ENCODE measurements at places on chromosomes 13 and 19.

GRCh38 chr13:99862244-99862643 is 109.3 kb downstream of the ZIC5 start:
- DNase-seq, result no peak

DNA sequence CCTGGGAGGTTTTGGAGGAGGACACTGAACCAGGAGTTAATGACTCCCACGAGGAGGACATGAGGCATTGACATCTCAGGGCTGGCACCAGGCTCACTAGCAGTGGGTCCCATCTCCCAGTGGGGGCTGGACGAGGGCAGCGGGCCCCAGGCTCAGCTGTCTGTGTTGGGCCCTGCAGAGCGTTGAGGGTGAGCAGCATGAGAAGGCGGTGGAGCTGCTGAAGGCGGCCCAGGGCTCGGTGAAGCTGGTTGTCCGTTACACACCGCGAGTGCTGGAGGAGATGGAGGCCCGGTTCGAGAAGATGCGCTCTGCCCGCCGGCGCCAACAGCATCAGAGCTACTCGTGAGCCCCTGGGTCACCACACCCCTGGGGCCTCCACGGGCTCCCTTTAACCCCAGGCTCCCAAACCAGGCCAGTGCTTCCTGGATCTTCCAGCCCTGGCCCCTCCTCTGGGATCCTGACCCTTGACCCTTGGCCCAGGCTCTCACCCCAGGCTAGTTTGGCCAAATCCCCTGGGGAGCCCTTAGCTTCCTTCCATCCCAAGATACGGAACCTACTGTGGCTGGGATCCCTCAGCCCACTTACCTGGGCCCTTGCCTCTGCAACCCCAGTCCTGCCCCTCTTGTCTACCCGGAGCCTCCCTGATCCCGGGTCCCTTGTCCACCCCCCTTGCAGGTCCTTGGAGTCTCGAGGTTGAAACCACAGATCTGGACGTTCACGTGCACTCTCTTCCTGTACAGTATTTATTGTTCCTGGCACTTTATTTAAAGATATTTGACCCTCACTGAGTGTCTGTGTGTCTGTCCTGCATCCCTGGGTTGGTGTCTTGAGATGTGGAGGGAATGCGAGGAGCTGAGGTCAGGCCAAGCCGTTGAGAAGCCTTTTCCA is 1.0 kb downstream of the C19orf73 start:
- DNase-seq, result no peak

DNA sequence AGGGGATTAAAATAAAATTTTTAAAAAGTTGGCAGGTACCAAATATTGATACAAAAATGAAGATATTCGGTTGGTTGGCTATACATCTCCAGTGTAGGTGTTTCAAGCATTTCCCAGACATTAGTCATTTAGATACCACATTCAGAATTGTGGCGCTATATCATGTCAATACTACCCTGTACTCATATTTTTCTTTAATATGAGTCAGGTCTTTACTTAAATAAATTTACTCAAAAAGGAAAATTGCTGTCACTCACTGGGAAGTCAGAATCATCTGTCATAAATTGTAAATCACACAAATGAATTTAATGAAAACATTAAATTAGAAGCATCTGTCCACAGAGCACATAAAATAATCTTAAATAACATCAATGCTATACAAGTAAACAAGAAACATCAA is 134.2 kb downstream of the TSHZ3 start:
- no peak for DNase-seq

DNA sequence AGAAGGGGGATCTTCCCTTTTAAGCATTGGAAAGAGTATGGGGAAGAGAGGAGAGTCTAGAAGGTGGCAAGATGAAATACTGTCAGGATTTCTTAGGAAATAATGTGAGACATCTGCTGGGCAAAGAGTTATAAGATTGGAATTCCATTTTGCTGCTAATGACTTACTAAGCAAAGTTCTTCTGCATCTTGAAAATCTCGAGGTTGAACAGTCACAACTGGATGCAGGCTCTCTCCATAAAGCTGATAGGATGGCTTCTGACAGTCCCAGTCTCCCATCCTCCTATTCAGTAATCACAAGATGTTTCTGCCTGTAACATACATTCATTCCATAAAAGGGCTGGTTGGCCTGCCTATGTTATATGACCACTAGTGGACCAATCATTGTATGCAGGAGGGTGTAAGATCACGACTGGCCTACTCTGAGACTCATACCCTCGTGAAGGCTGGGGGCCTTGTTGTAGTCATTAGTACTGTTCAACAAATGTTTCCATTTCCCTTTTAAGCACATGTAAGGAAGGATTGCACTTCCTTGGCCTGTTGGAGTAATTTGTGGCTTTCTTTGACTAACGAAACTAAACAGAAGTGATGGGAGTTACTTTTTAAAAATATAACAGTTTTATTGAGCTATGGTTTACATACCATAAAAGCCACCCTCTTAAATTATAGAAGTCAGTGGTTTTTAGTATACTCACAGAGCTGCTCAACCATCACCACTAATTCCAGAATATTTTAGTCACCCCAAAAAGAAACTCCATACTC is 45.0 kb upstream of the TDRD3 start:
- DNase-seq, result no peak

DNA sequence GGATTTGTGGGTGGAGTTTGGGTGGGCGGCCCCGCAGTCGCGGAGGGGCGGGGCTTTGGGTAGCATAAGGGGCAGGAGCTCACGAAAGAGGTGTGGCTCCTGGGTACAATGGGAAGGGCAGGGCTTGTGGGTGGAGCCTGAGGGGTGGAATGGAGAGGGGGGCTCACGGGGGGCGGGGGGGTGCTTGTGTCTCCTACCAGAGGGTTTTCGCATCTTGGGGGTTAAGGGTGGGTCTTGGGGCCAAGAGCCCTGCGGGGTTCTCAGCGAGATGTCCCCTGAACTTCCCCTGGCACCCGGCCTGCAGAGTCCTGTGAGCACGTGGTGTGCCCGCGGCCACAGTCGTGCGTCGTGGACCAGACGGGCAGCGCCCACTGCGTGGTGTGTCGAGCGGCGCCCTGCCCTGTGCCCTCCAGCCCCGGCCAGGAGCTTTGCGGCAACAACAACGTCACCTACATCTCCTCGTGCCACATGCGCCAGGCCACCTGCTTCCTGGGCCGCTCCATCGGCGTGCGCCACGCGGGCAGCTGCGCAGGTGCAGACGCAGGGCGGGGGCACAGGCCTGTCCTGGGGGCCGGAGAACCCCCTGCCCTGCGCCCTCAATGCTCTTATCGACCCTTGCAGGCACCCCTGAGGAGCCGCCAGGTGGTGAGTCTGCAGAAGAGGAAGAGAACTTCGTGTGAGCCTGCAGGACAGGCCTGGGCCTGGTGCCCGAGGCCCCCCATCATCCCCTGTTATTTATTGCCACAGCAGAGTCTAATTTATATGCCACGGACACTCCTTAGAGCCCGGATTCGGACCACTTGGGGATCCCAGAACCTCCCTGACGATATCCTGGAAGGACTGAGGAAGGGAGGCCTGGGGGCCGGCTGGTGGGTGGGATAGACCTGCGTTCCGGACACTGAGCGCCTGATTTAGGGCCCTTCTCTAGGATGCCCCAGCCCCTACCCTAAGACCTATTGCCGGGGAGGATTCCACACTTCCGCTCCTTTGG is 5.1 kb downstream of the FSTL3 start:
- no peak for DNase-seq

DNA sequence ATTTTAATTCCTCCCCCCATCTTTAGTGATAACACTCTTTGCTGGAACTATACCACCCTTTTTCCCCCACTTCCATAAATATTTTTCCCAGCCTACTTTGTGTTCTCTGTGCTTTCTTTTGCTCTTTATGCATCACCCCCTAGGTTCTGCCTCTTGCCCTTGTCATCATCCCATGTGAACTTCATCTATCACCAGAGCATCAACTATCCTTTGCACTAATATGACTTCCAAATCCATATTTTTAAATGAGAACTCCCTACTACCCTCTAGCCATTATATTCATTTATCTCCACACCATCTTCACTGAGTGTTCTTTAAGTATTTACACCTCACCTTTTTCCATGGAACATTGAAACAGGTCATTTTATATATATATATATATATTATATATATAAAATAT is 452.7 kb downstream of the FOXO1 start:
- DNase-seq, result no peak

DNA sequence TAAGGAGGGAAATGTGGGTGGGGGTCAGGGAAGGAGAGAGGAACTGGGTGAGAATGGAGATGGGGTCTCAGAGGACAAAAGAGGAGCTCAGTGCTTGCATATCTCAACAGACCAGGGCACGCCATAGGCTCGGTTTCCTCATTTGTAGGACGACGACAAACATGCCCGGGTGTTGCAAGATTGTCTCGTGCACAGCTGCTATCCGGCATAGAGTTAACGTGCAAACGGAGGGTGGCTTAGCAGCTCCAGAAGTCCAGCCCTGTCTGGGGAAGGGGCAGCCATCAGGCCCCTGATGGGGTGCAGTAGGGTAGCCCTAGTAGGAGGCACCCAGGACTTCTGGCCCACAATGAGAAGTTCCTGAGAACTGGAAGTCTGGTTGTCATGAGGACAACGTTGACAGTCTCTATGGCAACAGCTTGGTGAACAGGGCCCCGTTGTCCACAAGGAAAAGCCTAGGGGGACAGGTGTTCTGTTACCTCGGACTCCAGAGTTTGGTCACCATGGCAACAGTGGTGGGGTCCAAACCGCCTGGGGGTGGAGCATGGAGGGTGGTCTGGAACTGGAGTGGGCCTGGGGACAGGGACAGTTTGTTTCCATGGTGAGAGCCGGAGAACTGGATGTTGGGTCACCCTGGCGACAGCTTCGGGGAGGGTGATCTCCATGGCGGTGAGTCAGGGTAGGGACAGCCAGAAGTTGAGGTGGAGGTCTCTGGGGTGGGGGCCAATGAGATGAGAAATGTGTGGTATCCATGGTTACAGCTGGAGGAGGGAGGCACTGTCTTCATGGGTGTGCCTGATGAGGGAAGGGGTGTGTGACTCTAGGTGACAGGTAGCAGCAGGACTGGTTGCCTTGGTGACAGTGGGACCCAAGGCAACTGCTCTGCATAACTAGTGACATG is 16.8 kb downstream of the TM6SF2 start:
- DNase-seq, result no peak

DNA sequence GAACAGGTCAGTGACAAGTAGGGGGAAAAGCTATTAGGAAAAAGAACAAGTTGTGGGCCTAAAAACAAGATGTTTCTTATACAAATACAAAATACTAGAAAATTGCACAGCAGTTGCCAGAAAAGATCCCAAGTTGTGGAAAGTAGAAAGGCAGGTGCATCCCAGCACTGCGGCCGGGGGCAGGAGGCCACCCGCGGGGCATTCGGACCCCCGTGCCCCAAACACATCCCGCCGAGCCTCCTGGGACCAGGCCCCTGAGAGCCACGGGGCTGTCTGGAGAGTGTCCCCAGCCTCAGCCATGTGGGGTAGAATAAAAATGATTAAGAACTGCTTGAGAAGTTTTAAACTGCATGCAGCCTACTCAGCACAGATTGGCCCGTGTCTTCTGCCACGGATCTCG is 11.4 kb downstream of the RASA3 start:
- no peak for DNase-seq

- no peak for DNase-seq
These were observed 5.7 kb upstream of the IGFL2 start for GRCh38 chr19:46142294-46142693.

DNA sequence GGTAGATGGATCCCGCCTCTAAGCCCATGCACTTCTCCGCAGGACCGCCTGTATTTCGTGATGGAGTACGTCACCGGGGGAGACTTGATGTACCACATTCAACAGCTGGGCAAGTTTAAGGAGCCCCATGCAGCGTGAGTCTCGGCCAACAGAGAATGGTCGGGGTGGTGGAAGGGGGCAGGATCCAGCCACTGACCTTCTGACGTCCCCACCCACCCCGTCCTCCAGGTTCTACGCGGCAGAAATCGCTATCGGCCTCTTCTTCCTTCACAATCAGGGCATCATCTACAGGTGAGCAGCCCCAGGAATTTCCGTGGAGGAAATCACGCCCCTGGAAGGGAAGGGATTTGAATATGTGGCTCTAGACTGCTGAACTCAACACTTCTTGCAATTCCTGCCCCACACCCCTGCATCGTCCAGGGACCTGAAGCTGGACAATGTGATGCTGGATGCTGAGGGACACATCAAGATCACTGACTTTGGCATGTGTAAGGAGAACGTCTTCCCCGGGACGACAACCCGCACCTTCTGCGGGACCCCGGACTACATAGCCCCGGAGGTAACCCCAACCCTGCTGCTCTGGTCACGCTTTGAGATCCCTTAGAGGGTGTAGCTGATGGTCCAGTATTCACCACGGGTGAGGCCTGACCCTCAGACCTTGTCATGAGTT is 8.8 kb upstream of the CACNG7 start:
- DNase-seq, result no peak

GRCh38 chr13:20969182-20969581 is 66.6 kb upstream of the XPO4 start:
- DNase-seq, result no peak

DNA sequence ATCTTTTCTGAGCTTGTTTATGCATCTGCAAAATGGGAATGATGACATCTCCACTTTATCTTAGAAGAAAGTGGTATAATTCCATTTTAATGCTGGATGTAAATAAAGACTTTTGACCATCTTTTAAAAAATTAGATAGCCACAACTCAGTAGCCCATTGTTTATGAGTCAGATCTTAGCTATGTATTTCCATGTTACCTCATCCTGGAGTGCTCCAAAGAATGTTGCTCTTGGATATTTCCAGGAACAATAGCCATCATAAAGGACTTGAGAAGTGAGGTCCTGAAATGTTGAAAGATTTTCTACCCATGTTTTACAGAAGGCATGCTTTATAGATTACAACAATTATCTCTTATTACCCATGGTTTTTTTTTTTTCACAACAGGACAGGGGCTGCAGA is 229.3 kb upstream of the EDNRB start:
- DNase-seq, result no peak

GRCh38 chr19:38255383-38256014 is 675 bp downstream of the PPP1R14A start:
- no peak for DNase-seq

GRCh38 chr13:103523858-103524257 is 457.6 kb upstream of the SLC10A2 start:
- DNase-seq, result no peak
